Right lobe of liver (tissue), 6 donors: ENCODE measurements at places on chromosomes 3 and 15. TPM values are rescaled to one million over a fixed set of nuclear protein-coding genes. Genes with fewer than 3 reads are reported as not detected.

Gene LRRC31
- 5.0 TPM for total RNA-seq

Gene TMC3
- not detected for total RNA-seq

Gene SLC2A2
- 162 TPM for total RNA-seq

Gene ISLR2
- not detected for total RNA-seq

Gene KNG1
- 1,496 TPM for total RNA-seq

Gene GPR176
- total RNA-seq = 1.7 TPM

Gene CLDN16
- 1.6 TPM for total RNA-seq

Gene TLR9
- total RNA-seq = not detected

Gene MAGEL2
- not detected for total RNA-seq
